ENCODE measurements at places on chromosomes 7 and 10. TPM values are rescaled to one million over a fixed set of nuclear protein-coding genes. Genes with fewer than 3 reads are reported as not detected.

DNA sequence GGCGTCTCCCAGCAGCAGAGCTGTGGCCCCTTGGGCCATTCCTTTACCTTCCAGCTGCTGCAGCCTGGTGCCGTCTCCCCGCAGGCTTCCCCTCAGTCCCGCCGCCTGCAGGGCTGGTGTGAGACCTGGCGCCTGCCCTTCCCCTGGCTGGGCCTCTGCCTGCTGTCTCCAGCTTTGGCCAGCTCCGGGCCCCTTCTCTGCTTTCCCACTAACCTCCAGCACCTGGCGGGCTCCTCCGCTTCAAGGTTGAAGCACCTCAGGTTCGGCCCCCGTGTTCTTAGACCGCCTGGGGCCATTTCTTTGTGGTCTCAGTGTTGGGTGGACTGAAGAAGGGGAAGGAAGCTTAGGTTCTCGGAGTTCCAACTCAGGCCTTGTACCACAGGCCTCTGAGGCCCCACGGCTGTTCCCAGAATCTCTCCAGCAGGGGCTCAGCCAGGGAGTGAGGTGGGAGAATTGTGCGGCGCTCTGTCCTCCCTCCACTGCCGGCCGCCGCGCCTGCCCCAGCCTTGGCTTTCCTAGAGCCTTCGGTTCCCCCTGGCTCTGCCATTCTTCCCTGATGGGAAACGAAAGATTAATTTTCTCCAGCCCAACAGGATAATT lies 30.3 kb downstream of the GBX1 start:
- no peak for DNase-seq

DNA sequence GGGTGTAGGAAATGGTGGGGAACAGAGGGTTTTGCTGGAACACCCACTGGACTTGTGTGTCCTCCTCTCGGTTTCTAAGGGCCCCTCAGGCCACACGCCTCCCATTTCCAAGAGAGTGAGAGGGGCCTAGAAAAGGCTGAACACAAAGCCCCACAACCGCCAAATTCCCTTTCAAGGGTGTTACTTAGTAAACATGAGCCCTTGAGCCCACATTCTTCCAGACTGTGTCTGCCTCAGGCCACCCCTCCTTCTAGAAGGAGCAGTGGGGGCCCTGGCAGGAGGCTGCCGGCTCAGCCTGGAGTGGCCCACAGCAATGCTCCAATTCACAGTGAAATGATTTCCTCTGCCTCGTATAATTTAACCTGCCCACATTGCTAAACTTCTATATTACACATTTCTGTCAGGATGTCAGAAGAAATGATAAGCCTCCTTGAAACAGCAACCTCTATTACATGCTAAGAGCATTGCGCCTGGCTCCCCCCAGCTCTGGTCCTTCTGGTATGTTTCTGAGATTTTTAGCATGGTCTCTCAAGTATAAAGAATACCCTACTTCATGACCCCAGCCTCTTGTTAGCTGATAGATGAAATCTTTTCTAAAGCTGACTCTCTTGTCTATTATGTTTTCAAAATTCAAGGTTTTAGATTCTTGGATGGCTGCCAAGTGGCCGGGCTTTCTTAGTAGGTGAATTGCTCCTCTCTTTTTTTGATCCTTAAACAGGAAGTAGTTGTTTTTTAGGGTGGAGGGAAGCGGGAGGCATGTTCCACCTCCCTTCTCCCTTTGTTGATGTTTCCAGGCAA lies 673.9 kb upstream of the GALNT17 start:
- DNase-seq, result no peak

DNA sequence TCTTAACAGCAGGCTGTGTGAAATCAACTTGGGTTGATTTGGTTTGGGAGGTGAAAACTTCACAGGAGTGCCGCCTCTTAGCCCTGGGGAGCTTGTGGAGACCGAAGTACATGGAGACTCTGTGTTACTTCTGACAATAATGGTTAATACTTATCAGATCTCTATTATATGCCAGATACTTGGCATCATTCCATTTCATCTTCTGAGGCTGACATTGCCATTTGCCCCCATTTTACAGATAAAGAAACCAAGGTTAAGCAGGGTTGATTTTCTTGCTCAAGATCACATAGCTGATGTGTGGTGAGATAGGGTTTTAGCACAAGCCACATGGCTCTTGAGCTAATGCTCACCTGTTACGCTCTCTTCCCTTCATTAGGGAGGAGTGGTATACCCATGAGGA lies 150.6 kb upstream of the FAM13C start:
- DNase-seq, result no peak

GRCh38 chr7:25770235-25770634 lies 381.8 kb upstream of the NFE2L3 start:
- no peak for DNase-seq

Gene PLXNA4
- 1.0 TPM for total RNA-seq

DNA sequence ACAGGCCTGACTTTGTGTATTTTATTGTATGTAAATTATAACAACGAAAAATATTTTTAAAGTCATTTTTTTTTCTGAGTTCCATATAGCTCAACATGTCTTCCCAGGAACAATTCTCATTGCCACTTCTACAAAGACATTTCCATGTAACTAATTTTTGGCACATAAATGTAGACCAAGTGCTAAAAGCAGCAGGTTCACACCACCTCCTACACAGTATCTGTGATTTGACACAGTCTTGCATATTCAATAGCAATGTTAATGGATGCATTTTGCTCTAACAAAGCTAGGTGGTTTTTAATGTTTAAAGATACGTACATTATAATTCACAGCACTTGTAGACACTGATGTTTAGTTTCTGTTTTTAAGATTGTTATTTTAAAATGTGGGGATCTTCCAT lies 346.5 kb downstream of the GPAM start:
- no peak for DNase-seq

Data from PC-9 (cell line).